Pancreas (tissue), 10 donors: ENCODE measurements at places on chromosomes 16 and 17. TPM values are rescaled to one million over a fixed set of nuclear protein-coding genes. Genes with fewer than 3 reads are reported as not detected.
A peak's percentile ranks its signal among the peaks of the same experiment; 100 is the strongest.

Gene NLRC5
- 4.6 TPM for total RNA-seq

GRCh38 chr16:89349947-89350633, 132.6 kb downstream of the ZNF778 start:
- DNase-seq = no peak

Gene PLD6
- 2.9 TPM for total RNA-seq

Gene CDH13
- total RNA-seq = 0.44 TPM

DNA sequence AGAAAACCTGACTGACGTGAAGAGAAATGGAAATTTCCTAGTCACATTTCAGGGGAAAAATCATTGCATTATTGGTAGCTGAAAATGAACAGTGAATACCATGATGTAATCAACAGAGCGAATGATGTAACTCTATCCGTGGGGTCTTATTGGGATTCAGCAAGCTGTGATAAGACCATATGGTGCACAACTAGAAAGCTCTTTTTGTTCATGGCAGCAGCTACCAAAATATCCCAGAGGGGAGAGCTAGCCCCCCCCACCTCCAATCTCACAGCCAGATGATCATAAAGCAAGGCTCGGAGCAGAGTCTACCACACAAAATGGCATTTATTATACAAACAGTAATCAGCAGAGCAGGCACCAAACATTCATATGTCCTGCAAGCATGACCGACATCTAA, 22.2 kb upstream of the DNAH17 start:
- DNase-seq = no peak

- no peak for DNase-seq
Measured at GRCh38 chr16:64950262-64950661, 171.6 kb downstream of the CDH11 start.

Gene C17orf78
- not detected for total RNA-seq

Gene RNF167
- total RNA-seq = 40.8 TPM

Gene HYDIN
- 4.0 TPM for total RNA-seq

DNA sequence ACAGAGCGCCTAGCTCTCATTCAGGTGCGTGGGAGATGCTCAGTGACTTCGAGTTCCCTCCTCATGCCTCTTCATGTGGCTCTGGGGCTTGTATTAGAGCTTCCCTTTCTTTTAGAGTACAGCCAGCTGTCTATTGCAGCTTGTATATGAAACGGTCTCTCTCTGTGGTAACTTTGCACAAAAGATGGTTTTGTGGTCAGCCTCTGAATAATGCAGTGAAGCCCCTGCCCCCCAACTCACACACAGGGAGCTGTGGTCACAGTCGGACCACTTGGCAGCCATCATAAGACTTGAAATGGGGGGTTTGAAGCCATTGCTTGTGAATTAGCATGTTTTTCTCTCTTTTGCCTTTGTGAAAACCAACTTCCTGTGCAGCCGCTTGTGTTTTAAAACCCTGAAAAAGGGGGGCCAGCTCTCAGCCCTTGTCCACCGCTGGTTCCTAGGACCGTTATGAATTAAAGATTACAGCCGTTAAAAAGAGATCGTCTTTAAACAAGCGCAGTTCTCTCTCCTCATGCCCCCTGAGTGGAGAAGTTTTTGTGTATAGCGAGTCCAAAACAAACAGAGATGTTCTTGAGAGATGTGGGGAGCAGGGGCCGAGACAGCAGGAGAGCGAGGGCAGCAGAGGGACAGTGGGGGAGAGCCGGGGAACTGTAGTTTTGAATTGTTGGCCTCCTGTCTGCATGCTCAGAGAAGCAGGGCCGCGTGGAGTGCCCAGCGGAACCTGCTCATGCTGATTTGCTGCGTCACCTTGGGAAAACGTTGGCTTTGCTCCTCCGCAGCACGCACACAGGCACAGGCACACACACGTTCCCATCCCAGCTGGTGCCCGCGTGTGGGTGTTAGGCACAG, 199.0 kb downstream of the MSI2 start:
- DNase-seq = no peak

GRCh38 chr17:17822189-17822588, 14.6 kb downstream of the SREBF1 start:
- peak; percentile 82 for DNase-seq

DNA sequence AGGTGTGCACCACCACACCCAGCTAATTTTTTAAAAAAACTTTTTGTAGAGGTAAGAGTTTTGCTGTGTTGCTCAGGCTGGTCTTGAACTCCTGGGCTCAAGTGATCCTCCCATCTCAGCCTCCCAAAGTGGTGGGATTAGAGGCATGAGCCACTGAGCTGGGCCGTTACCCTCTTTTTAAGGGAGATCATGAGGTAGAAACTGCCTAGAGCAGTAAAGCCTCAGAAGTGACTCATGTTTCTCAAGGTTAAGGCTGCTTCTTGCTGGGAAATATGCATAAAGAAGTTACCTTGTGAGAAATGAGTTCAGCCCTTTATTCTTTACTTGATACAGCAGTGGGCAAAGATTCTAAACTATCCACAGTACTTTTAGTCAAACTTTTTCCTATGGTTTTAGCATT, 38.2 kb downstream of the GRB2 start:
- DNase-seq = no peak

- no peak for DNase-seq
Measured at GRCh38 chr17:77700165-77700881, 258.2 kb upstream of the TNRC6C start.

- no peak for DNase-seq
Measured at GRCh38 chr16:72689851-72690250, 358.1 kb downstream of the ZFHX3 start.

Gene TBC1D3E
- total RNA-seq = not detected
